ENCODE measurements at places on chromosomes 6 and 20.
A peak's percentile ranks its signal among the peaks of the same experiment; 100 is the strongest.

DNA sequence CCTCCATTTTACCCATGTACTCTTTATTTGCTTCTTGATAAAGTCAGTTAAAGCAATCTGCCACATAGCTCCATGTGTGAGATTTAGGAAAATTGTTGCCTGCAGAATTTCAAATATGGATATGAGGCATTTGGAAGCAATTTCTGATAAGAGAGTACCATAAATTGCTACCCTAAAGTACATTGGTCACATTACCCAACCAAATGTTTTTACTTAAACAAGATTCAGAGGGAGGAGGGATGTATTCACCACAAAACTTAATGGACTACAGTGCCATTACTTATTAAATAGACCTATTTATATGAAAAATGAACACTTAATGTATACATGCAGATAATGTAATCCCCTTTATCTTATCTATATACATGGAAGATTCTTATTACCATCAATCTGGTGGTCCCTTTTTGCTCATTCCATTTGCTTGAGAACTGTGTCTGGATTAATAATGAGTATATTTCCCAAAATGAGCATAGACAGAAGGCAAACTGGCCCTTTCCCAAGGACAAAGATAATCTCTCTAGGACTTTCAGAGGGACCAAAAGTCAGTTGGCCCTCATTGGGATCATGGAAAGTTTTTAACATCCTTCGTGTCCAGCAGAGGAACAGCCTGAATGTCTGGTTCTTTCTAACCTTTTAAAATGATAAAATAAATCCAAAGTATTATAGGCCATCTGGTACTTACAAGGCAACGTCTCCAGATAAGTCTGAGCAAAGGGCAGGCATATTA, 526.4 kb downstream of the CBLN4 start:
- no peak for DNase-seq

GRCh38 chr6:81895511-81896185, 143.2 kb upstream of the TENT5A start:
- no peak for DNase-seq

DNA sequence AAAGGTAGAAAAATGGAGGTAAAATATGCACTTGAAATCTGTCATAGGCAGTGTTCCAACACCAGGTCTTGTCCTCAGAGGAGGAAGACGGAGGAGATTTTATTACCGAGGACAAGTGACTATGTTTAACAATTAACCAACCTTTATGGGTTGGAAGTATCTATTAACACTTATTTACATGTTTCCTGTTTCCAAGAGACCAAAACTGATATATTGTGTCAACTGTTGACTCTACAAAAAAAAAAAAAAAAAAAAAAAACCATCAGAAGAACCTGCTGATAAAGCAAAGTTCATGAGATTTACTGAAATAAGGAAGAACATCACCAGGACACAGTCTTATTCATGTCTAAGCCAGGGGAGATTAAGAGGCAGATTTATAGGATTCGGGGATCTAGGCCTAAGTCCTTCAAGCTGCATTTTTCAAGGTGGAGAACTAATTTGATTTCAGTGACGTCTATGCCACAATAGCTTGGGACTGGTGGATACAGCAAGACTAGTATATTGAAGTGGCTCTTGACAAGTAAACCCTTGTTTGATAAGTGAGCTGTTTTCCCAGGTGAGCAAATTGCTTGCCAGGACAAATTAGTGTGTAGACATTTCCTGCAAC, 126.6 kb upstream of the NAA20 start:
- DNase-seq: no peak

DNA sequence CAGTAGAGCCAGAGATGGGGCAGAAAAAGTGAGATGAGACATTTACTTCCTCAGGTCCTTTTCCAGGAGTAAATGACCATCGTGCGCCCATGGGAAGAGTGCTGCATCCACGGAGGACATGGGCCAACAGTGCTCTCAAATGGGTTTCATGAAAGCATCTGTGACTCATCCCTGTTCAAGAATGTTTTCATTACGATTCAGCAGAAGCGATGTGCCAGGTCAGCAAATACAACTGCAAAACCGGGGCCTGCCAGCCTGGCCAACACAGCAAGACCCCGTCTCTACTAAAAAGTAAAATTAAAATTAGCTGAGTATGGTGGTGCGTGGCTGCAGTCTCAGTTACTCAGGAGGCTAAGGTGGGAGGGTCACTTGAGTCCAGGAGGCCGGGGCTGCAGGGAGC, 125.1 kb downstream of the LY86 start:
- no peak for DNase-seq

DNA sequence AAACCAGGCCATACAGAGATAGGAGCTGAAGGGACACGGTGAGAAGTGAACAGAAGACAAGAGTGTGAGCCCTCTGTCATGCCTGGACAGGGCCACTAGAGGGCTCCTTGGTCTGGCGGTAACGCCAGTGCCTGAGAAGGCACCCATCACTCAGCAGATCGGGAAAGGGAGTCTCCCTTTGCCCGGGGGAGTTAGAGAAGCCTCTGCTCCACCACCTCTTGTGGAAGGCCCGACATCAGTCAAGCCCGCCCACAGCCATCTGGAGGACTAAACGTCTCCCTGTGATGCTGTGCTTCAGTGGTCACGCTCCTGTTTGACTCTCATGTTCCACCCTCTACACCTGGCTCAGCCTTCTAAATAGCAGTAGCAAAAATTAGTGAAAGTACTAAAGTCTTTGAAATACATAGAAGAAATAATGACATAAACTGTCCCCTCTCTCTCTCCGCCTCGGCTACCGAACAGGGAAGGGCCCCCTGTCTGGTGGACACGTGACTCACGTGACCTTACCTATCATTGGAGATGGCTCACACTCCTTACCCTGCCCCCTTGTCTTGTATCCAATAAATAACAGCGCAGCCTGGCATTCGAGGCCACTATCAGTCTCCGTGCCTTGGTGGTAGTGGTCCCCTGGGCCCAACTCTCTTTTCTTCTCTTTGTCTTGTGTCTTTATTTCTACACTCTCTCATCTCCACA, 66.7 kb downstream of the RPP21 start:
- DNase-seq: peak; percentile 48

DNA sequence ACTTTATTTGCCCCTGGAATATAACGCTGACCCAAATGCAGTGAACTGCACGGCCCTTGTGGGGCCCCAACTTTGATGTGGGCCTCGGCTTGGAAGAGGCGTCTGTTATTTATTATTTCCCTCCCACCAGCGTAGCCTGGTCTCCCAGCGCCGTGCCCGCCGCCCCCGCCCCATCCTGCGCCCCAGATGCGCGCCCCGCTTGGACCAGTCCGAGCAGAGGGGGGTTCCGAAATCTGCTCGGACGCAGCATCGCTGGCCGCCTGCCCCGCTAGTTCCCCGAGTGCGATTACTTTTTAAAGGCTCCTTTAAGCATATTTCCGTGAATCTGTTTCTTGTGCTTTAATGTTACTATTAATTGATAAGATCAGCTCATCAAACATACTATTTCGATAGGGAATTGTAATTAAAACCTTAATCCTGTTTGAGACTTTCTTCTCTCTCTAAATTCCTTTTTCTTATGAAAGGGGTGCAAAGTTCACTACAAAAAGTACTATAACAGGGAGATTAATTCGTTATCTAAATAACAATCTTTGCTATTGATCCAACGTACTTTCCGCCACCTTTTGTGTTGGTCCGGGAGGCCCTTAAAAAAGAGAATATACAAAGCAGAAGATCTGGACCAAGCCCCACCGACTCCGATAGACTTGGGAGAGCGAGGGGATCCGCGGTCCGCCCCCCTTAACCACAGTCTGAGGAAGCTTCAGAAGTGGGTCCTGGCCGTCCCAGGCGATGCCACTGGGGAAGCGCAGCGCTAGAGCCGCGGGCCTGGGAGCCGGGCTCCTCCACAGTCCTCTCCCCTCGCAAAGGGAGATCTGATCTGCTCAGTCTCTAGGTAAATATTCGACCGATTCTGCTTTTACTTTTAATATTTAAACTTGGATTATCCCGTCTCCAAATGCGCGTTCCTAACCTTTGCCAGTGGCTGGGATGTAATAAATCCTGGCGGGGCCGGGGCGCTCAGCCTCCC, 10.2 kb downstream of the POU3F2 start:
- no peak for DNase-seq

GRCh38 chr20:1879934-1880333, 15.3 kb upstream of the SIRPA start:
- no peak for DNase-seq

- DNase-seq: no peak
Measured at GRCh38 chr6:40982917-40983316, 56.1 kb downstream of the UNC5CL start.

DNA sequence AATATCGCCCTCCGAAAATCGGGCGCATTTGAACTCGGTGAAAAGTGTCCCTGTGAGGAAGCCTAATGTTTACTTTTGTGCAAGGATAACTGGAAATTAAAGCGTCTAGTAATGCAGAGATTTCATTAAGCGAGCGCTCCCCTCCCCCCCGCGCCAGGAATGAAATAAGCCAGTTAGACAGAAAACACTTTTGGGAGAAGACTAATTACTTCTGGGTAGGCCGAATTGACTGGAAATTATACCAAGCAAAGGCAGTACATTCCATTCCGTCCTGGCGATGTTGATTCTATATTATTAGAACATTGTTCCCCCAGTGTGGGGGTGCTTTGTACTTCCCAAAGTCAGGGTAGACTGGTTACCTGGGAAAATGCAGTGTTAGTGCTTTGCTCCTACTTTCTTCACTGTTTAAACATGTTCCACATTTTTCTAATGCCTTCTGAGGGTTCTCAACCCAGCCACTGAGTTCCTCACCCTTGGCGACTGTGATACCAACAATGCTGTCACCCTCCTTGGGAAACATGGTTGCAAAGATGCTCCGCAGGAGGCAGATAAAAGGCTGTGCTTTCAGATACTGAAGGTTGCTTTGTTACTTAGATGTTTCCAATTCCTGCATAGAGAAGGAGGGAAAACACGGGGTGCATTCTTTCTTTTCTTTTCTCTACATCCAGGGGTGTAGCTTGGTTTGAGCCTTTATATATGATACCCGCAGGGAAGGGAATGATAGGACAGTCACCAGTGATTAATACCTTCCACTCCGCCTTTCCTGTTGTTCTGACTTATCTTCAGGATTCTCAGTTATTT, 2.6 kb downstream of the GJA1 start:
- DNase-seq: no peak

DNA sequence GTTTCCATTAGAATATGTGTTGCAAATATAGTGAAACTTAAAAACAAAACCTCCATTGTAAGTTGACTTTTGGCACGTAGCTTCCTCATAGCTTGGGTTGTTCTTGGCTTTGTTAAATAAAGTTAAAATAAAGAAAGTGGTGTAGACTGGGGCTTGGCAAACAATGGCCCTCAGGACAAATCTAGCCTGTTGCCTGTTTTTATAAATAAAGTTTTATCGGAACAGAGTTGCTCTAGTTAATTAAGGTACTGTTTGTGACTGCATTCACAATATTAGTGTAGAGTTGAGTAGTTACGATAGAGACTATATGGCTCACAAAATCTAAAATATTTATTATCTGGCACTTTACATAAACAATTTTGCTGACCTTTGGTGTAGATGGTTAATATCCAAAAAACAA, 168.8 kb downstream of the CDKAL1 start:
- no peak for DNase-seq

DNA sequence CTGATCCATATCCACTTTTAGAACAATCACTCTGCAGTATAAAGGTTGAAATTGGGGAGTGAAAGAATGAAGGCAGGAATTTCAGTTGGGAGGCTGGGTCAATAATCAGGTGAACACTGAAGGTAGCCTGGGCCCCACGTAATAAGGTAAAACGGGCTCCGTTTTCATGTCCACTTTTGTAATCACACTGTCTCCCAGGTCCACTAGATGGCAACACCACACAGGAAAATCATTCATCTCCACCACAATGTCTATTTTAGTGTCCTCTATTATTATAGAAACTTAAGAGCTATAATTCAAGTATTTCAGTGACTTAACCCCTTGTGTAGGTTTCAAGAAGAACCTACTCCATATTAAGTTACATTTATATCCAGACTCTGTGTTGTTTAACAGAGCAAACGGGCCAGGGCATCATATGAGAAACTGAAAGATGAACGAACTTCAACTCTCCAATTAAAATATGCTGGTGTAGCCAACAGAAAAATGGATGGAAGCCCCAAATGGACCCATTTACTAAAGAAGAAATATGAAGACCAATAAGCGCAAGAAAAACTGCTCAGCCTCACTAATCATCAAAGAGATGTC, 45.9 kb upstream of the MC3R start:
- no peak for DNase-seq

- DNase-seq: no peak
Measured at GRCh38 chr6:45479834-45480751, 102.4 kb upstream of the SUPT3H start.

DNA sequence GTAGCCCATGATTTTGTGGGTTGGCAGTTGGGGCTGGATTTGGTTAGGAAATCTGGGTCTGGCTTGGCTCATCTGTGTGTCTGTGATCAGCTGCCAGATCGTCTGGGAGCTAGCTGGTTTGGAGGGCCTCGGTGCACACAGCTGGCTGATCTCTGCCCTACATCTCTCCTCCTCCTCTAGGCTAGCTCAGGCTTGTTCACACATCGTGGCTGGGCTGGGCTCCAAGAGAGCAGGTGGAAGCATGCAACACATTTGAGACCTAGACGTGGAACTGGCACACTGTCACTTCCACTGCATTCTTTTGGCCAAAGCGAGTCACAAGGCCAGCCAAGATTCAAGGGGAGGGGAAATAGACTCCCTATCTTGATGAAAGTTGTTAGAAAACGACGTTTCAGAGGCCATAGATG, 15.9 kb downstream of the NDUFAF5 start:
- no peak for DNase-seq

- no peak for DNase-seq
Measured at GRCh38 chr6:37006793-37007339, 1.4 kb downstream of the FGD2 start.

GRCh38 chr6:34151321-34152041, 5.6 kb upstream of the GRM4 start:
- DNase-seq: no peak

DNA sequence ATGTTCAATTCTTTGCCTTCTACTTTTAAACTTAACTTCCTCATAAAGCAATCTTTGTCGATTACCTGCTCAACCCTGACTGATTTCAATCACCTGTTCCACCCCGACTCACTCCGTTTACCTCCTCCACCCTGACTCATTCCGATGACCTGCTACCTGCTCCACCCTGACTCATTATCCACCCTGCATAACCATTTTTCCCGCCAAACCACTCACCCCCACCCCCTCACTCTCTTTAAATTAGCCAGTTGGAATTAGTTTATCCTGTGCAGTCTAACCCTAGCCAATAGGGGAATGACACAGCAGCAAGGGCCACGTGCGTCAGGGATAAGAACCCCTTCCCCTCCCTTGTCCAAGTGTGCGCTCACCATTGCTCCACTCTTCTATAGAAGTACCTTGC, 56.7 kb upstream of the MRAP2 start:
- no peak for DNase-seq

- no peak for DNase-seq
Measured at GRCh38 chr20:11012975-11013374, 339.2 kb upstream of the JAG1 start.

GRCh38 chr20:51321343-51322163, 221.0 kb downstream of the NFATC2 start:
- no peak for DNase-seq

GRCh38 chr20:20895537-20895936, 183.1 kb upstream of the RALGAPA2 start:
- no peak for DNase-seq

- DNase-seq: no peak
Measured at GRCh38 chr6:25280344-25281074, 1.3 kb downstream of the CARMIL1 start.

- DNase-seq: no peak
Measured at GRCh38 chr6:159487636-159488035, 205.4 kb downstream of the SOD2 start.
